ENCODE measurements at places on chromosomes 16 and 17.

DNA sequence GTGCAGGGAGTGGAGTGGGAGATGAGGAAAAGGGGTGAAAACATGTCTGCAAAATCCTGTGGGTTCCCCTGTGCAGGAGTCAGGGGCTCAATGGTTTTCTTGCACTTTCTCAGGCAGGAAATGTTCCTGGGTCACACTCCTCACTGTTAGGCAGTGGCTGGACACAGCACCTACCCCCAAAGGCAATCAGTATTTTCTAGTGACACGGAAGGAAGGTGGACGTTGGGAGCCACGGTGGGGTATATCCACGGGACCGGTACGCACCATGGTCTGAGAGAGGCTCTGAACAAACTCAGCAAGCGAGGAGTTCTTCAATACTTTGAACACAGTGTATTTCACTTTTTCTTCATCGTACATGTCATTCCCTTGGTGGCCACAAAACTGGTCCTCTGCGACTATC is 20.9 kb downstream of the LITAFD start:
- DNase-seq, result no peak

DNA sequence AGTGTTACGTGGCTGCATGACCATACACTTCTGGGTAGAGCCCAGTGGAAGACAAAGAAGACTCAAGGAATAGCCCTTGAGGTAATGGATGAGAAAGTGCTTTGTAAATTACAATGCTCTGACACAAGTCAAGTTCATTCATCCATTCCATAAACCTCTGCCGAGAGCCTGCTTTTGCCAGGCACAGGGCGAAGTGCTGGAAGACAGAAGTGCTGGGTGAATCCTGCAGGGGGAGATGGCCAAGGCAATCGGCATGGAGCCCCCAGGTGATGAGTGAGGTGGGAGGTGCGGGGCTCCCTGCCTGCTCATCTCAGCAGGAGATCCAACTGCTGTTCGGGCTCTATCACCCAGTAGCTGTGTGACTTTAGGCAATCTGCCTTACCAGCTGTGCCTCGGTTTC is 2.8 kb upstream of the SOCS3 start:
- DNase-seq, result no peak

GRCh38 chr17:61928101-61928436 is 287 bp upstream of the INTS2 start:
- no peak for DNase-seq

GRCh38 chr17:56436142-56436541 is 157.4 kb upstream of the NOG start:
- DNase-seq, result no peak

DNA sequence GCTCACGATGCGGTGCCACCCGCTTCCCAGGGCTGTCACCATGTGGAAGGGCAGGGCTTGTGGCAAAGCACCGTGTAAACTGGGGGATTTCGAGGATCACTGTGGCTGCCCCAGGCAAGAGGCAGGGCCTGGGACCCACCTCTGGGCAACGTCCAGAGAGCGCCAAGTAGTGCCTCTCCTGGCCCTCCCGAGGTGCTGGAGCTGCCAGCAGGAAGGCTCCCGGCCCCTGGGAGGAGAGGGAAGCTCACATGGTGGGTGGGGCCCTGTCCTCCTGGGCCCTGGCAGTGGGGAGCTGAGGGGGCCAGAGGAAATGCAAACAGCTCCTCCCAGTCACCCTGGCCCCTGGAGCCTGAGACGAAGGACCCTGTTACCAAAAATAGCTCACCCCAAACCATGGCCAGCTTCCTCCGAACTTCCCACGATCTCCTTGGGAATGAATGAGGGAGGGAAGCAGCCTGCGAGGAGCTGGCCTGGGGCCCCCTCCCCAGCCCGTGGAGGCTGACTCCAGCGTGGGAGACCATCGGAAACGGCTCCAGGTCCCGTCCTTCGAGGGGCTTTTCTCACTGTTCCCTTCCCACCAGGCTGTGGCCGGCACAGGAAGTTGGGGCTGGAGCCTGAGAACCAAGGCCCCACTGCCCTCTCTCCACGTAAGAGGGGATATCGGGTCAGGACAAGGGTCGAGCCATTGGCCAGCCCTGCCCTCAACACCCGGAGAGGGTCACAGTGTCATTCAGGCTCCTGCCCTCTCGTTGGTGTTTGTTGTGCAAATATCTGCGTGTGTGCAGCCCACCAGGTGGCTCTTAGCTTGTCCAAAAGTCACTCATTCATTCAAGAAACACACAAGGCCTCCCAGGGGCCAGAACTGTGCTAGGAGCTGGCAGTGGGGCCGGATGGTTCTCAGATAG is 17.7 kb downstream of the VASN start:
- DNase-seq, result no peak

- DNase-seq, result no peak
Measured at GRCh38 chr16:65375651-65376050, 253.8 kb upstream of the CDH11 start.

- DNase-seq, result no peak
Measured at GRCh38 chr16:57301126-57301817, 16.8 kb upstream of the PLLP start.

All from anterior cingulate cortex (tissue), 58 donors.